ENCODE measurements at places on chromosomes 12 and 14. TPM values are rescaled to one million over a fixed set of nuclear protein-coding genes. Genes with fewer than 3 reads are reported as not detected.

Gene CACNB3
- polyA plus RNA-seq = 1.3 TPM

GRCh38 chr14:30420515-30420914 lies 138.4 kb upstream of the G2E3 start:
- DNase-seq = no peak

DNA sequence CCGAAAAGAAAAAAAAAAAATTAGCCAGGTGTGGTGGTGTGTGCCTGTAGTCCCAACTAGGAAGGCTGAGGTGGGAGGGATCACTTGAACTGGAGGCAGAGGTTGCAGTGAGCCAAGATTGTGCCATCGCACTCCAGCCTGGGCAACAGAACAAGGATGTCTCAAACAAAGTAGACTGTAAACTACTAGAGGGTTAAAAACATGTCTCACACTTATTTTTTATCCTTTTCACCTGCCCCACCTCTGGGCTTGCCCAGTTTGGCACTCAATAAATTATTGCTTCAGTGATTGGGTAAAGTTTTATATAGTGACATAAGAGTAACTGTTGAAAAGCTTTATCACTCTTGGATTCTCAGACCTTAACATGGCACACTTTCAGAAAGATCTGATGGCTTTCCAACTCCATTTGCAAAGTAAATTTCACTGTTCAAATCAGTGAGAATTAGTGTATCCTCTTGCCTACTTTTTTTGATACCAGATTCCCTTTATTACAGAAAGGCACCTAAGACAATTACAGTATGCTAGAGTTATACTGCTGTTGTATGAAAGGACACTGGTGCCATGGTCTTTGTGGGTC lies 56.3 kb upstream of the NPFF start:
- DNase-seq = no peak

DNA sequence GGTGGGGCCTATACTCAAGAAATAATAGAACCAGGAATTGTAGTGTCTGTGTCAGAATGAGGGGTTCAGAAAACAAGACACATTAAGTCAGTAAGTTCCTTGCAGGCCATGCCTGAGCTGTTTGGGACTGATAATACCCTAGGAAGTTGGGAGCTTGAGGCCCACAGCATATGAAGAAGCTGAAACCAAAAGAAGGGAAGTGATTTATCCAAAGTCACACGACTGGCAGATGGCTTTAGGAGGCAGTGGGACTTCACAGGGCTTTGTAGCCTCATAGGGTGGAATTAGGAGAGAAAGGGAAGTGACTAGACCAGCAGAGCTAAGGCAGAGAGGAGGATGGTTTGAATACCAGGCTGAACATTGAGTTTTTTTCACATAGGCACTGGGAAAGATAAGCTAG lies 56.6 kb upstream of the SRSF5 start:
- DNase-seq = no peak

DNA sequence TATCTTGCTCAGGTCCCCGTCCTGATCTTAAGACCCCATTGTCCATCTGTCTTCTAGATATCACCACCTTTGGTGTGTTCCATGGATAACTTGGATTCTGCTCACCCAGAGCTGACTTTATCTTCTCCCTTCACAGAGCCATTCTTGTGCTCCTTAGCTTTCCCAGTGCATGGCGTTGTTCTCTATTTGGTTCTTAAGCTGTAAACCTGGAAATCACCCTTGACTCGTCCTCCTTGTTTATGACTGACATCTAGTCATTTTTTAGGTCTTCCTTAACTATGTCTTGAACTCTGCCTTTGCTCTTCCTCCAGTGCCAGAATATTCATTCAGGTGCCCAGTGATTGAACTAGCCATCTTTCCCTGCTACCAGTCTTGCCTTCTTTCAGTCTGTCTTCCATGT lies 11.7 kb downstream of the STK38L start:
- DNase-seq = no peak

All from CD4-positive, CD25-positive, alpha-beta regulatory T cell (primary cell).